Right ventricle myocardium inferior (tissue), 1 donor: ENCODE measurements at places on chromosomes 16 and 17. TPM values are rescaled to one million over a fixed set of nuclear protein-coding genes. Genes with fewer than 3 reads are reported as not detected.

DNA sequence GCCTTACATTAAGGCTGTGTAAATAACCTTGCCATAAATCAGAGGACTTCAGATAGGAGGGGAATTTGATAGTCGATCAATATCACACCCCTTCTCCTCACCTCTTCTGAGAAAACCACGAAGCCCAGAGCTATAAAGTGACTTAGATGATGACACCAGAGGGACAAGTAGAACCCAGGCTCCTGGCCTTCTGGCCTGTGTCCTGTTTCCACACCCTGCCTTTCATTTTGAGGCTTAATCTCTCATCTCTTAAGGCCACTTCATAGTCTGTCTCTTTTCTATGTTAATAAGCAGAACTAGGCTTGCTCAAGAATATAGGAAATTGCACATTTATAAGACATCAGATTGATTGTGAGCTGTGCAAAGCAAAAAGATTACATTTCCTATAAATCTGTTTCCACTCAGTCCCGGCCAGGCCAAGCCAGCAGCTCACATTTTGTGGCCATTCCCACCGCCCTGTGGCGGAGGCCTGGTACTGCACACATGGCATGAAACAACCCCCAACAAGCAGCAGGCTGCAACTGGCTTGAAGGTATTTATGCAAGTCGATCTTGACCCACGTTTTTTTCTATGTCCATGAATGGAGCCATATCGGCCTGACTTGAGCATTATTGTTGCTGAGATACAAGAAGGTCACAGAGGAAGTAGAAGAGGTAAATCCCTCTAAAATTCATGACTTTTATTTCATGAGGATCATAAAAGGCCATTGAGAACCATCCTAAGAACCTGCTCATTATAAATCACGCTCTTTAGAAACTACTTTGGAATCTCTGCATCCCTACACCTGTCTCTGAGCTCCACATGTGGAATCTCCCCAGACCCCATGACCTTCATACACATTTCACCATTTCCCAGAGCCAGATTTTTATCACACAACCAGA, 93.7 kb downstream of the PMP22 start:
- DNase-seq, result peak; percentile 77

DNA sequence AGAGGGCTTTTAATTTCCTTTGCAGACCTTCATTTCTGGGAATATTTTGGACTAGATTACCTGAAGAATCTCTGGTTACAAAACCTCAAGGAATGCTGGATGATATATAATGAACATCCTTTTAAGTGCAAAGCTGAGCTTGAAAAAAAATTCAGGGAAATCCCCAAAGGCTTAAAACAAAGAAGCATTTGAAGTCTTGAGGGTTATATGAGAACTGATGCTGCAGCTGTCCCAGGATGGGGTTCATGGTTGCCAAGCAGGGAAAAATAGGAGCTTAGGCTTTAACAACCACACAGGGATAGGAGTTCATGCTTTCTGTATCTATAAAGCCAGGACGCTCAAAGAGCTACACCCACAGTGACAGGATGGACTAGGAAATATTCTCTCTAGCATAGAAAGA, 150.4 kb upstream of the IRX5 start:
- no peak for DNase-seq

DNA sequence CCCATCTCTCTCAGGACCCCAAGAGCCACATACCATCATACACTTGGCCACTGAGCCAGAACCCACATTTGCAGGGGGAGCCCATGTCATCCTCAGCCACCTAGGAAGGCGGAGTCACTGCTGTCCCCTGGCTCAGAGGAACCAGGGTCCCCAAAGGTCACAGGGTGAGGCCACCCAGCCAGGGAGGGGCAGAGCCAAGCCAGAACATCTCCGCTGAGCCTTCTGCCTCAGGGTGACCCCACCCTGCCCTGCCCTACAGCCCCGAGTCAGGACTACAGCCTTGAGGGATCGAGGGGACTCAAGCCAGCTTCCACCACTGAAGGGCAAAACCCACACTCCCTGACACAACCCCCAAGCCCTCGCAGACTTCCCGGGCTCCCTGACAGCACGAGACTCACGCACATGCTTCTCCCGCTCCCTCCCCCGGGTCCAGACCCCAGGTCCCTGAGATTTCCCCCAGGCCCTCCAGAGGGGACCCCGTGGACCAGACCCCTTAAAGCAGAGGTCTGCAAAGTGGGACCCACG, 17.4 kb downstream of the PIEZO1 start:
- DNase-seq, result no peak

DNA sequence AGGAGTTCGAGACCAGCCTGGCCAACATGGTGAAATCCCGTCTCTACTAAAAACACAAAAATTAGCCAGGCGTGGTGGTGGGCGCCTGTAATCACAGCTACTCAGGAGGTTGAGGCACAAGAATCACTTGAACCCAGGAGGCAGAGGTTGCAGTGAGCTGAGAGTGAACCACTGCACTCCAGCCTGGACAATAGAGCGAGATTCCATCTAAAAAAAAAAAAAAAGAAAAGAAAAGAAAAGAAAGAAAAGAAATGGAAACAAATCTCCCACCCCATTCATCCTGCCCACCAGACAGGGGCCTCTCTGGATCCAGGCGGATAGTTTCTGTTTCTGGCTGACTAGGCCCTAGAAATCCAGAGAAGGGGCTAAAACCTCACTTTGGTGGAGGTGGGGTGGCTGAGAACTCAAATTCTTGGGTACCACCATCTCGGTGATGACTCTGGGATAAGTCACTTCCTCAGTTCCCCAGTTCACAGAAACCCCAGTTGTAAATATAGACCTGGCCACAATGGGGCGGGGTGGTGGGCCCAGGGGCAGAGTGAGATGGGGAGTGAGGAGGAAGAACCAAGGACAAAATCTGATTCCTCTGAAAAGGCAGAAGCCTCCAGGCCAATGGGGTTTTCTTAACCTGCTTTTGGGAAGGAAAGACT, 22.2 kb downstream of the SOCS1 start:
- DNase-seq, result no peak

The ZNF423 gene
- total RNA-seq, result 8.8 TPM

The ITGAD gene
- total RNA-seq, result 0.11 TPM

The CDRT15L2 gene
- not detected for total RNA-seq

The MFAP4 gene
- 53.5 TPM for total RNA-seq

The AOC3 gene
- 15.1 TPM for total RNA-seq

DNA sequence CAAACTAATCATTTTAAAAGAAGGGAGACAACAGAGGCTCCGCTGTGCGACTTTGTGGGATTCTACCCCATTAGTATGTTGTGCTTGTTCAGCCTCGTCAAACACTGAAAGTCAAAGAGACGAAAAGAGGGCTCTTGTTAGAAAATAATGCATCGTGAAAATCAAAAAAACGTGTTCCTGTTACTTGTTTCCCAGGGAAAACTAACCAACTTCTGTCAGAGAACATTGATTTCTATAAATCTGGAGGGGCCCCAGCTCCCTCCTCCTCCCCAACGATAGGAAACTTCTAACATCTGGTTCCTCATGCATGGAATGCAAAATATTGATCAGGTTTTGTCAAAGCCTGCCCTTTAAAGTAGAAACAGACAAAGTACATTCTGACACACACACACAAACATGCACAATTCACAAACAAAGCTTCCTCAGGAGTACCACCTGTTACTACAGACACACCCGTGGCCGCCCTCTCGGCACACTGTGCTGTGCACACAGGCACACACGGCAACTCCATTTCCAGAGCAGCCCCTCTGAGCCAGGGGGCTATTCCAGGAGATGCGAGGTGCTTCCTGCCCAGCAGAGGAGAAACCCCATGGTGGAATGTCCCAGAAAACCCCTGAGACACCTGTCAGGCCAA, 151.3 kb downstream of the ZFHX3 start:
- no peak for DNase-seq

- no peak for DNase-seq
Observed at GRCh38 chr17:55774846-55775271, 24.0 kb downstream of the PCTP start.

The FGF11 gene
- 11.7 TPM for total RNA-seq

The TP53TG3C gene
- total RNA-seq, result 0.46 TPM

GRCh38 chr17:16516594-16517051, 24.6 kb upstream of the LRRC75A start:
- DNase-seq, result no peak

DNA sequence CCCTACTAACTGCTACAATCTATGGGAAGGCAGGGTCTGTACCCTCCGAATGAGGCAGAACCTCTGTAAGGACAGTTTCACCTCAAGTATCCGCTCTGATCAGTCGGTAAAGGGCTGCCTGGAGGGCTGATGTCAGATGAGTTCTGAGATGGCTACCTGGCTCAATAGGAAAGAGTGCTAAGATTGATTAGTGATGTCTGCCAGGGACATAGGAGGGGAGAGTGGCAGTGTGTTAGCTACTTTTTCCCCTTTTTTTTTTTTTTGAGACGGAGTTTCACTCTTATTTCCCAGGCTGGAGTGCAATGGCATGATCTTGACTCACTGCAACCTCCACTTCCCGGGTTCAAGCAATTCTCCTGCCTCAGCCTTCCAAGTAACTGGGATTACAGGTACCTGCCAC, 39.1 kb upstream of the CDC42EP4 start:
- DNase-seq, result peak; percentile 34

GRCh38 chr17:36641331-36641876, 40.0 kb downstream of the MRM1 start:
- no peak for DNase-seq
